ENCODE measurements at places on chromosomes 7 and 10.

- peak; percentile 63 for DNase-seq
Observed at GRCh38 chr7:94656925-94657731, 1.2 kb upstream of the SGCE start.

DNA sequence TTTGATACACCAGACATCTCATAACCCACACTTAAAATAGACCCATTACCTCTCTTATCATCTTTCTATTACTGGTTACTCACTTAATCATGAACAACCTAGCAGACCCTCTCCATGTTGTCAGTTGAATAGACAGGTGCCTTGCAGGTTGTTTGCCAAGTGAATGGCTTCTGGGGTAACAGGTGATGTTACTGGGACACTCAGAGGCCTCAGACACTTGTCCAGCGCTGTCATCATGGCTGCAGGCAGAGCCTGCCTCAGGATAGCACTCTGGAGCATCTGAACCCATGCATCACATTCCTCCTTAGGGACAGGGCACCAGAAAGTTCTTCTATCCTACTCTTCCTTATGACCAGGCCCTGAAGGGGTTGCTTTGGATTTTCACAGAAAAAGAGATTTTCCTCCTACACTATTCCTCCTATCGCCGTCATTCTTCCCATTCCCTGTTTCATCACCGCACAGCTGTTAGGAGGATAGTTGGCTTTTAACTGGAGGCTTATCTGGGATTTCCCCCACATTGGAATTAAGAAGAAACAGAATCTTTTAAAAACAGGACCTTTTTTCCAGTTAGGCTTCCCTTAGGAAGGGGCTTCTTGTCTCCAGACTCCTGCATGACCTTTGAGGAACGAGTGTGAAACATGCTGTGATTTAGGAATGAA lies 182.1 kb downstream of the VTI1A start:
- no peak for DNase-seq

DNA sequence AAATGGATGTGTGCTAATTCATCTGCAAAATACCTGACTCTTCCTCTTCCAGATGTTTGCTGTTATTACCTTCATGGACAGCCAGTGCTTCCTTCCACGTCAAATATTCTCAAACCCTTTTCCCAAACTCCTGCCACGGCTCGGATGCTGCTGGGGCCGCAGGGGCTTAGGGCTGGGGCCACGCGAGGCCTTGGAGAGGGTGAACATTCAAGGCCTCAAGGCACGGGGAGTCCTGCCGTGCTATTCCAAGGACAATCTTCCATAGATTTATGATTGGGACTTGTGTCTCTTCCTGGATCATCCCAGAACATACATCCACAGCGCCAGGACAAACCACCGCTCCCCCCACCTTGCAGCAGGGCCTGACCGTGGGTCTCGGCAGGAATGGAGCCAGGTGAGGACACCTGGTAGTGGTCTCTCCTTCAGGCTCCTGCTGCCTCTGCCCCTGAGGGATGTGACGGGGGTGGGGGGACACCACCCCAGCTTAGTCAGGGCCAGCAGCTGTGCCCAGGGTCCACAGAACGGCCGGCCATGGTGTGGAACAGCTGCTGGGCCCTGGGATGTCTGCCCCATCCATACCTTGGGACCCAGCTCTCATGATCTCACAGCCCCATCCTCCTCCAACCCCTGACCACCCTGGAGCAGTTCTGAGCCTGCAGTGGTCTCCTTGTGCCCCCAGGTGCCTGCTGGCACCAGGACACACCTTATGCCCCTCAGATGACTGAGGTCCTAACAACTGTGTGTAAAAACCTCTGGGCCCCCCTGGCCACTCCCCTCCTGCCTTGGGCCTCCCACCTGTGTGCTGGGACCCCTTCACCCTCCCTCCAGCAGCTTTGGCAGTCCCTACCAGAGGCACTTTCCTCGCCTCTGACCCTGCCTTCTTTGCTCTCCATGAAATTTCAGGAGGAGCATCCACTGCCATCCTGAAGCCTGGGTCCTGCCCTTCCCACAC lies 16.7 kb downstream of the VIPR2 start:
- peak; percentile 34 for DNase-seq

DNA sequence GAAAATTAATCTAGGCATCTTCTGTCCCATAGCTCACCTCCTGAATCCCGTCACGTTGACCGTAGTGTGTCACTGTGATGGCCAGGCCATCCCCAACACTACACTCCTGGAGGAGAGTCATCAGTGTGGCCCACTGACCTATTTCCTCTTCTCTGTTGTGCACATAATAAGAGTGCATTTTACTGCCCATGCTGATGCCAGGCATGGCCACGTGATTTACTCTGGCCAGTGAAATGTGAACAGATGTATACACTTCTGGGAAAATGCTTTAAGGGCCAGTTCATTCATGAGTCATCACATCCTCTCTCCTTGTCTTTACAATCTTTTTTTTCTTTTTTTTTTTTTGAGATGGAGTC lies 101.9 kb upstream of the PIP4K2A start:
- no peak for DNase-seq

- DNase-seq, result no peak
Observed at GRCh38 chr7:50393547-50394252, 56.5 kb downstream of the FIGNL1 start.

All from endodermal cell (in vitro differentiated cells).